Prostate gland (tissue), 2 donors: ENCODE measurements at places on chromosomes 1 and 21. TPM values are rescaled to one million over a fixed set of nuclear protein-coding genes. Genes with fewer than 3 reads are reported as not detected.
A peak's percentile ranks its signal among the peaks of the same experiment; 100 is the strongest.

Gene NUDT4B
- total RNA-seq: 88.4 TPM

DNA sequence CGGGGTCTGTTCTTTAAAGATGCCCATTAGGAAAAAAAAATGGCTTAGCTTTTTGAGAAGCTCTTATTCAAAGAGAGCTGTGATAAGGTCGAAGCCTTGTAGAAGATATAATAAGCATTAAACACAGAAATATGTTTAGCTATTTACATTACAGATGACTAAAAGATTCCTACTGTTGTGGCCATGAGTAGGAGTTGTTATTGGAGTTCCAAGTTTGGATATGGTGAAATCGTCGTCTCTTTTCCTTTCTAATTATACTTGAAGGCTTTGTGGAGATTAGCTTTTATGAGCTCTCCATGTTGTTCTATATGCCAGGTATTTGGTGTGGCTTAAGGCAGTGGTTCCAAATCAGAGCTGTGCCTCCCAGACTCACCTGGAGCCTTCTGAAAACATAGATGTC lies 79.9 kb upstream of the LAMC2 start:
- DNase-seq: no peak
- no peak overlapping the region for H3K27ac ChIP-seq
- H3K27me3 ChIP-seq: no peaks in the 10 kb centered on the region

Gene ZNF695
- 0.09 TPM for total RNA-seq

DNA sequence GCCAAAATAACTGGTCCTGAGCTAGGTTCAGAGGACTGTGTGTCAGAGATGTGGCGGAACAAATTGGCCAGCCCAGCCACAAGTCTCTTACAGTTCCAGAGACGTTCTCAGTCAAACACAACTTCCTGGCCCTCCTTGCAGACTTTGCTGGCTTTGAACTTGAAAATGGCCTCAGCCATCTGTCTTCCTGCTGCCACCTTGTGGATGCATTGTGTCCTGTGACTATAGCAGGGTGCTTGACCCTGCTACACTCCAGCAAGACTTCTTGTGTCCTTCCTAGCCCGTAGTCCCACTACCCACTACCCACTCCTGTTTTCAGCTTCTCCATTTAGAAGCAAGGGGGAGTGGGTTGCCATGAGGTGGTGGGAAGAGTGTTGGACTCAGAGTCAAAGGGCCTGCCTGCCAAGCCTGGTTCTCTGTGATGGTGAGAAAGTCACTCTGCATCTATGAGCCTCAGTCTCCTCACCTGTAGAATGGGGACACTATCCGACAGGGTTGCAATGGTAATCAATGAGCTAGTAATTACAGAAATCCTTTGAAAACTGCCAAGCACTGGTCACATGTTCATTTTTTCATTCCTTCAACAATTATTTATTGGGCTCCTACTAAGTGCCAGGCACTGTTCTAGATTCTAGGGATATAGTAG lies 109.9 kb downstream of the IGSF21 start:
- no peaks in the 10 kb centered on the region for H3K36me3 ChIP-seq
- DNase-seq: no peak
- no peaks in the 10 kb centered on the region for H3K27me3 ChIP-seq
- no peak overlapping the region for H3K4me3 ChIP-seq

DNA sequence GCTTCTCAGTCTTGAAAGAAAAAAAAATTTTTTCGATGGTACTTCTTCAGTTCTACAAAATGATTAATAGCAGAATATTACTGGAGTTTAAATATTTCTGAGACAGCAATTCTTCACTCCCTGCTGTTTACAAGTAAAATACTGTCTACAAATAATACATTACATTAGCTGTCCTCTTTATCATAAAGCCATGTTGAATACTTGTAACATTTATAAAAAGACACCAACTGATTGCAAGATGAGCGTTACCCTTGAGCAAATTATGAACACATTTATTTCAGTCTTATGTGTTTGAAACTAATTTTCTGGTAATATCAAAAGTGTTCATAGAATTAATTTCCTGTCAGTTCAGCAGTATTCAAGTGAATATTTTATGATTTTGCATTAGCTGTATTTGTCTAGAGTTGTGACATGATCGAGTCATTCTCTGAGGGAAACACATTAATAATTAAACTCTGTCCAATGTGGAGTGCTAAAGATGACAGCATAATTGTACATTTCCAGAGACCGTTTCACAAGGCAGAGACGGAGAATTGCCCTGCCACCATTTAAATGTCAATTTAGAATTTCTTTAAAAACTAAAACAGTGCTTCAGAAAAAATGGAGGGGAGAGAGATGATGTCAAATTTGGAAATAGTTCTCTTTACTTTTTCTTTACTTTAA lies 1359.0 kb upstream of the ADGRL4 start:
- no peak overlapping the region for H3K27ac ChIP-seq
- H3K36me3 ChIP-seq: no peaks in the 10 kb centered on the region
- DNase-seq: no peak
- no peaks in the 10 kb centered on the region for H3K27me3 ChIP-seq
- H3K4me1 ChIP-seq: no peaks in the 10 kb centered on the region

Gene TRIM45
- total RNA-seq: 4.0 TPM

GRCh38 chr1:245684571-245684970 lies 529.8 kb downstream of the KIF26B start:
- no peaks in the 10 kb centered on the region for H3K27me3 ChIP-seq
- no peak overlapping the region for H3K27ac ChIP-seq
- H3K4me1 ChIP-seq: no peaks in the 10 kb centered on the region
- H3K4me3 ChIP-seq: no peak overlapping the region
- no peaks in the 10 kb centered on the region for H3K36me3 ChIP-seq

DNA sequence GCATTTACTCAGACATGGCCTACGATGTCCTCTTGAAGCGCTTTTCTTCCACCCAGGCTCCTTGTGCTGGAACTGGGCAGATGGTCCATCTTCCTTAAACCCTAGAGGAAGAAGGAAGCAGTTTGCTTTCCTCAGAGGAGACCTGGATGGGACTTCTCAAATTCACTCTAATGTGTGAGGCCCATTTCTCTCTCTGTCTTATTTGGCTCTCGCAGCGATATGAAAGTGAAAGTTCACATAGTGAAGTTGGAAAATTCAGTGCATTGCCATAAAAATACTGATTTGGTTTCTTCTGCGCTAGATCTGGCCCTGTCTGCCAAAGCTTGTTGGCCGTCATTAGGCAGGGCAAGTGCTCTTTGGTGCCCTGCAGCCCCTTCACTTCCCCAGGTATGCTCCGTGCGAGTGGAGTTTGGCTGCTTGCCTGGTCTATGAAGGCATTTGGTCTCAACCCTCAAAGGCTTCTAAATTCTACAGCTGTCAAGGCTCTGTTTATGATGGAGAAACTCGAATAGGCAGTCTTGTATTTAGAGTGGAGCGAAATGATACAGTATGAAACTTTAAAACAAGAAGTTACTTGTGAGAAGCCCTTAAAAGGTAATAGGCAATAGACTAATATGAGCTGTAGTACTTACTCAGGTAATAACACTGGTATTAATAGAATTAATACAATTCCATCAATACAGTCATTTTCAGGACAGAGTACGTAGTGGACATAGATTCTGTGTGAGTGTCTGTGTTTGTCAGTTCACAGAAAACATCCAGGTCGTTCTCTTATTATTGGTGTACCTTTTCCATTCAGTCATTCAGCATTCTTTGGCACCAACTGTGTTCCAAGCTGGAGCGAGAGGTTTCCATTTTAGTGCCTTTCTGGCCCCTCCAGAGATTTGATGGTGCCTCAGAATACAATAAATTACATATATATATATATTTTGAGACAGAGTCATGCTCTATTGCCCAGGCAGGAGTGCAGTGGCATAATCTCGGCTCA lies 20.5 kb downstream of the SZRD1 start:
- H3K27me3 ChIP-seq: no peaks in the 10 kb centered on the region
- H3K4me1 ChIP-seq: peaks cover 9% of the 10 kb centered on the region
- DNase-seq: no peak
- peak overlapping the region; percentile 66 for H3K27ac ChIP-seq
- H3K4me3 ChIP-seq: no peak overlapping the region
- no peaks in the 10 kb centered on the region for H3K36me3 ChIP-seq

DNA sequence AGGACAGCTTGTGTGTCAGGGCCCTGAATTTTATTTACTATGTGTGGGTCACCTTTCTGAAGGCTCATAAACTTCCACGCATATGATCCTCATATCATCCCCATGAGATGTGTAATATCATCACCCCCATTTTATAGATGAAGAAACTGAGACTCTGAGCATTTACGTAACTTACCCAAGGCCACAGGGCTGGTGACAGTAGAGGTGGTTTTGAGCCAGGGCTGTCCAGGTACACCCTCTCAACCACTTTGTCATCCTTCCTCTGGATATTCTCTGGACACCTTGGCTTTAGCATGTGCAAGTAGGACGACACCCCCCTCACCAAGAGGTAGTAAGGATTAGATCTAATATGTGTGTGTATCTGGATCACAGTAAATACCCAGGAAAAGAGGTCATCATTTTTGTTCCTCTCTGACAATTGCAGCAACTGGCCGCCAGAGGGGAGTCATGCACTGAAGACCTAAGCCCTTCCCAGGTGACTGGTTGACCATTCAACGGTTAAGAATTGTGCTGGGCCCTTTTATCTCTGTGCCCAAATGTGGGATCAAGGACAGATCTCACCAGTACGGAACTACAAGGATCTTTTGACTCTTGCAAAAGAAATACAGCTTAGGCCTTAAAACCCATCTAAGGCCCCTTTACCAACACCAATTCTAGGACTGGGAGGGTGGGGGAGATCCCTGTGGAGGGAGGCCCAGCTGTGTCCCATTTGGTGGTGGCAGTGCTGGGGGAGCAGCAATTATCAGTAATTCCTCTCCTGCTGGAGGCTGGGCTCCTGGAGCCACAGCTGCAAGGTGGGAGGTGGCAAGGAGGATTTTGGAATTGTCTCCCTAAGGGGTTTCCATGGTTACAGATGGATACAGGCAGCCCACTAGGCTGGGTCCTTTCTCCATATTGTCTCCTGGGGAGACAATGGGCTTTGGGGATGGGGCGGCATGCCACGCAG lies 13.7 kb upstream of the E2F2 start:
- H3K36me3 ChIP-seq: no peaks in the 10 kb centered on the region
- peak; percentile 76 for DNase-seq
- H3K27ac ChIP-seq: no peak overlapping the region
- no peaks in the 10 kb centered on the region for H3K4me1 ChIP-seq
- H3K4me3 ChIP-seq: no peak overlapping the region
- no peaks in the 10 kb centered on the region for H3K27me3 ChIP-seq

DNA sequence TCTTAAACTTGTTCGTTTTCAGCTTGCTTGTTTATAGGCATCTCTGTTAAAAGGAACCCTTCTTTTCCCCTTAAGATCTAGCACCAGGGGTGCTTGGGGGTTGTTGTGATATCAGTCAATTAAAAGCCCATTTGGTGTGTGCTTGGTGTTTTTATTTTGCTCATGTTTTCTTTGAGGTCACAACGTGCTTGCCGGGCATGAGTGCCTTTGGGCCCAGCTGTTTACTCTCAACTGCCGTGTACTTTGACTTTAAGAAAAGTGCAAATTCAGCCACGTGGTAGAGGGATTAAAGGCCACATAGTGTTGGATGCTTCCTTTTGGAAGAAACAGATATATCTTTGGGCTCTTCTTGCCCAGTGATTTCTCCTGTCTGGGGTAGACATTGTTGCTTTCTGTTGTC lies 10.5 kb downstream of the ARID1A start:
- no peaks in the 10 kb centered on the region for H3K27me3 ChIP-seq
- DNase-seq: no peak
- no peaks in the 10 kb centered on the region for H3K36me3 ChIP-seq
- no peak overlapping the region for H3K4me3 ChIP-seq
- peaks cover 48% of the 10 kb centered on the region for H3K4me1 ChIP-seq

- H3K36me3 ChIP-seq: no peaks in the 10 kb centered on the region
- peak within 1 kb of the TSS; percentile 50 for H3K4me3 ChIP-seq
- peak; percentile 55 for DNase-seq
- H3K27me3 ChIP-seq: no peaks in the 10 kb centered on the region
These were observed at the start of gene TGFB2 for GRCh38 chr1:218344814-218345672. Gene TGFB2, plus strand, starts transcription at chr1:218345336. Its CDS starts 1,366 bp downstream, at chr1:218346702.

Gene CCT8
- total RNA-seq: 105 TPM

DNA sequence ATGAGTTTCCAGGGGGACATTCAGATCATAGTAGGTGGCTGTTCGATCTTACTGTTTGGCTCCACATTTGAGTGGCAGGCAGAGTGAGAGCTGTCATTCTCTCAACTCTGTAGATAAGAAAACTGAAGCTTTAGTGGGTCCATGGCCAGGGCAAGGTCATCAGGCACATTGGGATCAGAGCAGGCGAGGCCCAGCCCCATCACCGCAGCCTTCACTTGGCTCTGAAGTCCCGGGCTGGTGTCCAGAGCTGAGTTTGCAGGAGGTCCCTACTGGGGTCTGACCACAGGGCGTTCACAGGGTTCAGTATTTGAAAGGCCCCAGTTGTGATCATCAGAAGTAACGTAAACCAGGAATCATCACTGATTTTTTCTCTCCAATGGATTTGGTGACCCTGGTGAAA lies 76.7 kb downstream of the OBSCN start:
- H3K4me1 ChIP-seq: no peaks in the 10 kb centered on the region
- no peaks in the 10 kb centered on the region for H3K36me3 ChIP-seq
- no peak overlapping the region for H3K27ac ChIP-seq
- no peak overlapping the region for H3K4me3 ChIP-seq
- no peaks in the 10 kb centered on the region for H3K27me3 ChIP-seq
- no peak for DNase-seq

GRCh38 chr1:6572653-6573383 lies 7.0 kb upstream of the ZBTB48 start:
- H3K36me3 ChIP-seq: no peaks in the 10 kb centered on the region
- no peaks in the 10 kb centered on the region for H3K4me1 ChIP-seq
- H3K4me3 ChIP-seq: no peak overlapping the region

DNA sequence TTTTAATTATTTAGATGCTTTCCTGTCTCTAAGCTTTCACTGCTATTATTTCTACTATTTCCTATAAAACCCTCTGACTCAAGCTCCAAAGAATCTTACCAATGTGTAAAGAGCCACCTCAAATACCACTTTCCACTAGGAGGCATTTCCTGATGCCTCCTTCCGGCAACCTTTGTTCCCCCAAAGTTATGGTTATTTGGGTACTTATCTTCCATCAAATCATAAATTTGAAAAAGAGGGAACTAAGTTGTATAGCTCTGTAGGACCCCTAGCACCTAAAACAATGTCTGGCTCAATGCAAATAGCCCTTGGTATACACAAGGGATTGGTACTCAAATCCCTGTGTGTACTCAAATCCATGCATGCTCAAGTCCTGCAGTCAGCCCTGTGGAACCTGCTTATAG lies 79.6 kb downstream of the NME7 start:
- no peaks in the 10 kb centered on the region for H3K36me3 ChIP-seq
- H3K4me3 ChIP-seq: no peak overlapping the region
- no peak overlapping the region for H3K27ac ChIP-seq
- no peaks in the 10 kb centered on the region for H3K27me3 ChIP-seq
- no peaks in the 10 kb centered on the region for H3K4me1 ChIP-seq
- DNase-seq: no peak

DNA sequence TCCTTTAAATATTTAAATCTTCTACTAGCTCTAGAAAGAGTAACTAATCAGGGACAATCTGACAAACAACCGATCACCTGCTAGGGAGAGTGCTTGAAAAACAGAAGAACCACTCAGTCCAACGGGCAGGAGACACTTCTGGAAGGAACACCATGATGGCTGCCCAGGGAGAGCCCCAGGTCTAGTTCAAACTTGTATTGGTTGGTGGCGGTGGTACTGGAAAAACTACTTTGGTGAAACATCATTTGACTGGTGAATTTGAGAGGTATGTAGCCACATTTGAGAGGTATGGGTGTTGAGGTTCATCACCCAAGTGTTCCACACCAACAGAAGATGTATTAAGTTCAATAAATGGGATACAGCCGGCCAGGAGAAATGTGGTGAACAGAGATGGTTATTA lies 4.8 kb upstream of the WDR47 start:
- no peaks in the 10 kb centered on the region for H3K4me1 ChIP-seq
- no peaks in the 10 kb centered on the region for H3K27me3 ChIP-seq
- H3K36me3 ChIP-seq: no peaks in the 10 kb centered on the region
- H3K27ac ChIP-seq: no peak overlapping the region
- no peak overlapping the region for H3K4me3 ChIP-seq
- DNase-seq: no peak
